ENCODE measurements at places on chromosomes 2 and 18.

GRCh38 chr18:52325997-52326396 lies 14.0 kb upstream of the DCC start:
- no peaks in the 10 kb centered on the region for H3K27me3 ChIP-seq
- H3K36me3 ChIP-seq = no peaks in the 10 kb centered on the region
- H3K27ac ChIP-seq = no peak overlapping the region
- no peaks in the 10 kb centered on the region for H3K4me1 ChIP-seq
- DNase-seq = no peak
- H3K4me3 ChIP-seq = no peak overlapping the region

DNA sequence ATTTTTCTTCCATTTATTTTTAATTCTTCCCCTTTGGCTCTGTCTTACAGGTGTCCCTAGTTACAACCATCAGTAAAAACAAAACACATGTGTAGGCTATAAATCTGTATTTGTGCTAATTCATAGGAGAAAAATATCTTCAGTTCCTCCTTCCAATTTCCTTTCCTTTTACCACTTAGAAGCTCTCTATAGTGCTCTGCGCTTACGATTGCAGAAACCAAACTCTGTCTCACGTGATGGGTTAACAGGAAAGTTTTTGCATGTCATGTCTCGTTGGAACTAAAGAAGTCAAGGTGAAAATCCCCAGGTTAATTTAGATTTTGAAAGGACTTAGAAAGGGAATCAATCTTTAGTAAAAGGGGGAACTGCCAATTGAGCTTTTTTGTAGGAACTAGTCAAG lies 1390.5 kb upstream of the ZEB2 start:
- H3K4me3 ChIP-seq = no peak overlapping the region
- H3K36me3 ChIP-seq = no peaks in the 10 kb centered on the region
- H3K27me3 ChIP-seq = no peaks in the 10 kb centered on the region
- no peak for DNase-seq
- H3K27ac ChIP-seq = no peak overlapping the region
- peaks cover 13% of the 10 kb centered on the region for H3K4me1 ChIP-seq

DNA sequence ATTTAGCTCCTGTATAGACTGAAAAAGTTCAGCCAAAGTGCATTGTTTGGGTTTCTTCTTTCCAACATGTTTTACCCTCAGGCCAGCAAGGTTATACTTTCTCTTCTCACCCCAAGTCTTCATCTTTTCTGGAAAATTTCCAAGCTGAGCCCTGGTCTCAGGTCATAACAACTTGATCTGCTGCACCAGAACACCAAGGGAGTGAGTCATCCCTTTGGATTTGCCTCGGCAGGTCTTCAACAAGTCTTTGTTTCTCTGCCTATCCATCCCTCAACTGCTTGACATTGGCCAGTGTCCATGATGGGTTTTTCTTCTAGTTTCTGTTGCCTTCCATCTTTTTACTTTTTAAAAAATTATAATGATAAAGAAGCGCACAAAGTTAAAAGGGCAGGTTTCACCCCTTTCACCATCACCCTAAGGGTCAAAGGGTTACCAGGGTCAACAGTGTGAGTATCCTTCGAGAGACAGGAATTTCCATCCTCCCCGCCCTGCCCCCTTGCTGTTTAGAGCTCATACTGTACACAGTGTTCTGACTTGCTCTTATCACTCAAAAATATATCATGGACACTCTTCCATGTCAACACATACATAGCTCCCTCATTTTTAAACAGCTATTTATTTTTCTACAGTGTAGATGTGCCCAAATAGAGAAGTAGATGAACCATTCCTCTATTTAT lies 5.7 kb upstream of the SPATS2L start:
- peaks cover 57% of the 10 kb centered on the region for H3K4me1 ChIP-seq
- H3K4me3 ChIP-seq = no peak overlapping the region
- peak; percentile 68 for DNase-seq
- H3K27ac ChIP-seq = peak overlapping the region; percentile 75
- no peaks in the 10 kb centered on the region for H3K36me3 ChIP-seq

DNA sequence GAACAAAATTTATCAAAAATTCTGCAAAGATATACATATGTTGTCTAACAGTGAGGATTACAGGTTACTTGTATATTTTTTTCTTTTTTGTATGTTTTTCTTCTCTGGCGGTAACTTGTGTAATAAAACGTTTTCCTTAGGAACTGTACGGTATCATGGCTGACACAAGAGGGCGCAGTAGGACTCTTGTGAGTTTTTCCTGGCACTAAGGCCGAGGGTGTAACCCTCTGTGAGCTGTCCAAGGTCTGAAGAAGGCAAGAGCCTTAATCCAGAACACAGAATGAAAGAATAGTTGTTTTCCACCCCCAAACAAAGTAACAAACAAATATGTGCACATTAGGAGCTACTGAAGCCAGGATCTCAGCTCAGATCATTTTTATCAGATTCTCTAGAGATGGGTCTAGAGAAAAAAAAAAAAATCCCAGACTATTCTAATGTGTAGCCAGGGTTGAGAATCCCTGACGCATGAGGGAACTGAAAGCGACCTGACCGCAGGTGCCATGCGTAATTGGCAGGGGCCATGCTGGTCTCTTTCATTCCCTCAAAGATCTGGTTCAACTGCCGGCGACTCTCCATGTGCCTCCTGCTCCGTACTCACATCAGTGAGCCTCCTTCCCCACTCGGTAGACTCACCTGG lies 27.0 kb downstream of the TMEM200C start:
- DNase-seq = no peak
- H3K36me3 ChIP-seq = no peaks in the 10 kb centered on the region
- no peaks in the 10 kb centered on the region for H3K27me3 ChIP-seq
- no peak overlapping the region for H3K27ac ChIP-seq
- H3K4me3 ChIP-seq = no peak overlapping the region

GRCh38 chr2:52260904-52261303 lies 1229.0 kb upstream of the NRXN1 start:
- H3K27ac ChIP-seq = no peak overlapping the region
- H3K27me3 ChIP-seq = no peaks in the 10 kb centered on the region
- H3K4me1 ChIP-seq = no peaks in the 10 kb centered on the region

GRCh38 chr18:32420084-32420750 lies 50.5 kb downstream of the GAREM1 start:
- DNase-seq = no peak
- H3K27me3 ChIP-seq = no peaks in the 10 kb centered on the region
- no peaks in the 10 kb centered on the region for H3K4me1 ChIP-seq
- H3K27ac ChIP-seq = no peak overlapping the region
